H4 (cell line): ENCODE measurements at places on chromosomes 3 and 15. TPM values are rescaled to one million over a fixed set of nuclear protein-coding genes. Genes with fewer than 3 reads are reported as not detected.

- DNase-seq, result no peak
These were observed 206.8 kb upstream of the TPM1 start for GRCh38 chr15:62835762-62836161.

DNA sequence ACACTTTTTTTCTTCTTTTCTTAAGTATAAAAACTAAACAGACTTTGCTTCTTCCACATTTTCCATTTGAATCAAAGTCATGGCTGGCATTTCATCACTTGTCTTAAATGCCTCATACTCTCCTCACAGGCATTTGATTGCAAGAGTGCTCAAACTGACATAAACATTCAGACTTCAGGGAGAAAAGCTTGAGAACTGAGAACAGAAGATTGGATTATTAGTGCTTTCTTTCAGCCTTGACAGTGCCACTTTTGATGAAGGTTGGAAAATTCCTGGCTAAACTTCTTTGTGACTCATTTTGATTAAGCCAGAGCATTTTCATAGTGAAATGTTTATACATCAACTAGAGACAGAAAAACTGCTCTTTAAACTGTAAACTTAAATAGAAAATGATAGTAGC lies 544.4 kb downstream of the DIPK2A start:
- DNase-seq, result no peak

DNA sequence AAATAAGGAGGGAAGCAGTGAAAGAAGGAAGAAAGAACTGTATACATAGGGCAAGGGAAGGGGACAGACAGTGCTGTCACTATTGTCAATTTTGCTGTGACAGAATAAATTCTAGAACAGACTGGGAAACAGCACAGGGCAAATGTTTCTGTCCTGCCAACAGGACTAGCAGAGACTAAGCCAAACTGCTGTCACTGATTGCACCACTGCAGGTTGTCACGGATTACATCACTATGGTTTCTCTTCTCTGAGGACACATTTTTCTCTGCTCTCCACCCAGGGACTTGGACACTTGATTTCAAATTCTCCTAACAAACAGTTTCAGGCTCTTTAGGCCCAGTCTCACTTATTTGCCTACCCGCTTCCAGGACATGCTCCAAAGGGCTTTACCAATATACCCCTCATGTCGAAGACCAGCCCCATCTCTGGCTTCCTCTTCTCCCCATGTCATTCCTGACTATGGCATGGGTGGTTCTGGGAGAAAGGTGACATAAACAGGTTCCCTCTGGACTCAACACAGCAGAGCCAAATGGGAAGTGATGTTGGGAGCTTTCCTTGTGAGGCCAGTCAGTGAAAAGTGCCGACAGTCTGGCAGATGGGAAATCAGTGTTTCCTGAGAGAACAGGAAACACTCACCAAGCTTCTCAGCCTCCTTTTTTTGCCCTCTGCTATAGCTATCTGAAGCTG lies 70.2 kb upstream of the ST3GAL6 start:
- DNase-seq, result no peak

- DNase-seq, result peak; percentile 50
These were observed 93.2 kb upstream of the RNF7 start for GRCh38 chr3:141644931-141645330.

GRCh38 chr3:51722362-51722761 lies 15.5 kb downstream of the GRM2 start:
- DNase-seq, result no peak

DNA sequence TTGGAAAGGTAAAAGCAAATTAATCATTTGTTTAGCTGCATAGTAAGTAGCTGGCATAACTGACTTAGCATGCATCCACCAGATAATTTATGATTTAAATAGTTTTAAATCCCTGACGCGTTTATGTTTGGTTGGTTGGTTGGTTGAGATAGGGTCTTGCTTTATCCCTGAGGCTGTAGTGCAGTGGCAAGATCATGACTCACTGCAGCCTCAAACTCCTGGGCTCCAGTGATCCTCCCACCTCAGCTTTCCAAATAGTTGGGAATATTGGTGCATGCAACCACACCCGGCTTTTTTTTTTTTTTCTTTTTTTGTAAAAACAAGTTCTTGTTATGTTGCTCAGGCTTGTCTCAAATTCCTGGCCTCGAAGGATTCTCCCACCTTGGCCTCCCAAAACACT lies 263.4 kb downstream of the MCTP2 start:
- DNase-seq, result peak; percentile 46

GRCh38 chr3:59304296-59304695 lies 254.5 kb upstream of the CFAP20DC start:
- DNase-seq, result no peak

GRCh38 chr15:98286831-98287230 lies 326.3 kb downstream of the ARRDC4 start:
- DNase-seq, result no peak

Gene SPINT1
- 0.02 TPM in 1 of 2 replicates, not detected in the other for total RNA-seq

- no peak for DNase-seq
These were observed 1.6 kb downstream of the PDE8A start for GRCh38 chr15:84983294-84983693.

DNA sequence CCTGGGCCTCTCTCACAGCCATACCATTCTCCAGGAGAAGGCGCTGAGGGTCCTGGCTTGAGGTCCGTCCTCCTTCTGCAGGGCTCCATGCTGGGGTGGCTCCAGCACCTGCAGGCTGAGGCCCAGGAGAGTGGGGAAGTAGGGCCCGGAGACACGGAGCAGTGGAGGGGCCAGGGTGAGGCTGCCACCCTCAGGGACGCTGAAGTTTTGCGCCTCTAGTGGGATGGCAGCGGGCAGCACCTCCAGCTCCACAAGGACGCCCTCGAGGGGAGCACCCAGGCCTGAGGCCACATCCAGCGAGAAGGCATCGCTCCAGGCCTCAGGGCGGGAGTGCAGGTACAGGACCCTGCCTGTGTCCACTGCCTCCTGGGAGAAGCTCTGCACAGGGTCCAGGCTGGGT lies 27.5 kb downstream of the CSPG4 start:
- DNase-seq, result no peak

GRCh38 chr3:58536501-58537411 lies at the start of gene ACOX2:
TSS of gene ACOX2 (minus strand) at chr3:58537190. CDS start at chr3:58535106, 2,084 bp downstream.
- DNase-seq, result no peak

DNA sequence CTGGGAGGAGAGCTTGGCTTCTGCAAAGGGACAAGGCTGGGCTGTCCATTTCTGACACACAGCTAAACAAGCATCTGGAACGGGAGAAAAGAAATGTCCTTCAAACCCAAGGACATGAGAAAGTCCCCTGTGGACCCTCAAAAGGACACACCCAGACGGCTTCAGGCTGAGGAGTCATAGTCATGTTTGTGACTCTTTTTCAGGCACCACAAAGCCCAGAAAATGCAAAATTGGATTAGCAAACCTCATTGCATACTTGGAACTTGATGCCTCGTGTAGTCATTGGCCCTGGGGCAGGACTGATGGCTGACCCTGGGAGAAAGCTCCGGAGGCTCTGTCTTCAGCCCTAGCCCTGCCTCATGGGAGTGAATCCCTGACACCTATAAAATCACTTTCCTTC lies 21.5 kb downstream of the FAM174B start:
- no peak for DNase-seq

Gene CTDSPL
- total RNA-seq, result 6.9 and 11.0 TPM in 2 replicates

Gene SH3GL3
- total RNA-seq, result 0.99 and 2.0 TPM in 2 replicates
